ENCODE measurements at places on chromosomes 1 and 21. TPM values are rescaled to one million over a fixed set of nuclear protein-coding genes. Genes with fewer than 3 reads are reported as not detected.
A peak's percentile ranks its signal among the peaks of the same experiment; 100 is the strongest.

- DNase-seq, result no peak
Measured at GRCh38 chr21:42289926-42290325, 25.3 kb downstream of the TFF3 start.

DNA sequence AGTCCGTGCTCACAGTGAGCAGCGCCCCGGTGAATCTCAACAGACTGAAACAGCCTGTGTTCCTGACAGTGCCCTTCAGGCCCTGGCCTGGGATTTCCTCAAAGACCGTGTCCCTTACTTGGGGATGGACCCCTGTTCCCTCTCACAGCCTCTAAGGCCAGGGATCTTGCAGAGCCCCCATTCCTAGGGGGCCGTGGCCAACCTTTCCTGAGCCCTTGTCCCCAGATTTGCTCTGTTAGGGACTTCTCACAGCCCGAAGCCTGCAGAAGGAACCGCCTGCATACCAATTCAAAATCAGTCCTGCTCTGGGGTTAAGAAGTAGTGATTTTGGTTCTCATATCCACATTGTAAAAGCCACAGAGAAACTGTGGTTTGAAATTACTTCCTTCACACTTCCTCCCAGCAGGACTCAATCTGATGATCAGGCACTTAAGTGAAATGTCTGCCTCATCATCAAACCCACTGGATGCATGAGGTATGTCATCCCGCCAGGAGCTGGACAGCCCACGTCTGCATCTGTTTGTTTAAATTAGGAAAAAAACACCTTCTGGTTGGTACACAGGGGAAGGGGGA is 14.9 kb downstream of the ABCA4 start:
- peak; percentile 5 for DNase-seq

GRCh38 chr1:186304982-186305949 is 69.8 kb downstream of the TPR start:
- no peak for DNase-seq

DNA sequence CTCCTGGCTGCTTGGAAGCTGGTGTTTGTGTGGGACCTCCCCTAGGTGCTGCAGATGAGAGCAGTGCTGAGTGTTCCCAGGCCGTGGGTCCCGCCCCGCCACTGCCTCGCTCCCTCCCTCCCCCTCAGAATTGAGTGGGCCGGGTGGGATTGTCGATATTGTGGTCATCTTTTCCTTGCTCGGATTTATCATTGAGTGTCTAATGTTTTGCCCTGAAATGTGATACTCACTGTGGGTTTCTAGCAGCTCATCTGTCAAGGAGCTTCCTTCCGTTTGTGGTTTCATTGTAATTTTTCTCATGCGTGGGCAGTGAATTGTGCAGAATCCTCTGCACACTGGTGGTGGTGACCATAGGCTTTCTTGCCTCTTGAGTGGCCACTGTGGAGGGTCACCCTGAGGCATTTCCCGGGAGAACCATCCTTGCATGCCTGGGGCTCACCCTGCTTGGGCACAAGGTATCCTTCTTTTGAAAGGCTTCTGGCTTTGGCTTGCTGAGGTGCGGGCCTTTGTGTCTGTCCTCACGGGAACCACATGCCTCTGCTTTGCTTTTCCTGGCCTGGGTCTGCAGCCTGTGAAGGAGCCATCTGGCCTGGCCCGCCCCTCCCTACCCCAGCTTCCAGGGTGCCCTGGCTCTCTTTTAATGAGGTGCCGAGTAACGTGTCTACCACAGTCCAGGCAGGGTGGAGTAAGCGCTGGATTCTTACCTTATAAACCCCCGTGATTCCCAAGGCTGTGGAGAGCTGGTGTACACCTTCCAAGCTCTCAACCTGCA is 25.6 kb downstream of the SLX9 start:
- no peak for DNase-seq

DNA sequence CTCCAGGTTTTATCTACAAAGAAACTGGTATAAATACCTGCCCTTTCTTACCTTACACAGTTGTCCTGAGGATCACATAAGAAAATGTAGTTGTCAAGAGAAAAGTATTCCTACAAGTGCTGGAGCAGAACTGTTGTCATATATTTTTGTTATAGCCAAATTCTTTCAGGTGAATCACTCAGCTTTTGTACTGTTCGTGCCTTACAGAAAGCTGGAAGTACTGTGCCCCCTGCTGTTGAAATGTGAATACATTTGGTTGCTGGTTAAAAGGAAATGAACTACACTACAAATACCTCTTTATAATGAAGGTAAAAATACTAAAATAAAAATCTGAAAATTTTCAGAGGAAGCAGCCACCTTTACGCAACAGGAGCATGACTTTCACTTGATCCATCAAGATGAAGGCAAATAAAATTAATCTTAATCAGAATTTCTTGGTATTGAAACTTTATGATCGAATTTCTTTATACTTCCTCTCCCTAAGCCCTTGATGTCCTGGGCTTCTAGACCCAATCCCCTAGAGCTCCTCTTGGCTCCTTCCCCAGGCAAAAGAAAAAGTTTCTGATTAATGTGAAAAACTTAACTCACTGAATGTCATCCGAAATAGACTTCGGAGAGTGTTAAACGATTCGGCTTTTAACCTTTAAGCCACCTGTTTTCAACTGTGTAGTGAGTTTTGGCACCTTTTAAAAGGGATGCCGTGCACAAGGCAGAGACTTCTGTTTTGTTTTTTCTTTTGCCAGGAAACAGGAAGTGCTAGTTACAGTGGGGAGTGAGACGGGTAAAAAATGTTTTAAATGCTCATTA is 12.5 kb downstream of the CHML start:
- DNase-seq, result no peak

DNA sequence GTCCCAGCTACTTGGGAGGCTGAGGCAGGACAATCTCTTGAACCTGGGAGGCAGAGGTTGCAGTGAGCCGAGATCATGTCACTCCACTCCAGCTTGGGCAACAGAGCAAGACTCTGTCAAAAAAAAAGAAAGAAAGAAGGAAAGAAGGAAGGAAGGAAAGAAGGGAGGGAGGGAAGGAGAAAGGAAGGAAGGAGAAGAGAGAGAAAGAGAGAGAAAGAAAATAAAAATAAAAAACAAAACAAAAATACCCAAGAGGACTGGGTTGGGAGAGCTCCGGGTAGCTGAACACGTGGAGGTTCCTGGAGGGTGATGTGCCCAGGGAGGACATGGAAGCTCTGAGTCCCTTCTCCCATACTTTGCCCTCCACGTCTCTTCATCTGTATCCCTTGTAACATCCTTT is 45.7 kb upstream of the CITED4 start:
- DNase-seq, result no peak

- no peak for DNase-seq
Measured at GRCh38 chr1:46333300-46334029, 7.1 kb upstream of the NSUN4 start.

DNA sequence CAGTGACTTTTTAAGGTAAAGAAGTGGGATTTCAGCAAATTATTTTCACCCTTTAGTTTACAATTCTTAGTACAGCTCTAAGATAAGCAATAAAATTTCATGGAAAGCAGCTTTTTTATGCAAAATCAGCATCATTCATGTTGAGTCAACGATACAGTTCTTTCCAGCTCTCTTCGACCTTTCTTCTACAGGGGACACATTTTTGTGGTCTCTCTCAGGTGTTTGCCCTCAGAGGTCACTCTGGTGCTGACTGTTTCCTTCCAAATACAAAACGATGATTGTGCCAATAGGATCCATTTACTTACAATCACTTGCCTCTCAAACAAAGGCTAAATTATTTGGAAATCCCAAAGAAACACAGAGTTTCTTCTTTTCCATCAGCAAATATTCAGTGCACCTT is 51.0 kb downstream of the PSMG1 start:
- no peak for DNase-seq

GRCh38 chr1:42484382-42484781 is 21.3 kb downstream of the CCDC30 start:
- no peak for DNase-seq

DNA sequence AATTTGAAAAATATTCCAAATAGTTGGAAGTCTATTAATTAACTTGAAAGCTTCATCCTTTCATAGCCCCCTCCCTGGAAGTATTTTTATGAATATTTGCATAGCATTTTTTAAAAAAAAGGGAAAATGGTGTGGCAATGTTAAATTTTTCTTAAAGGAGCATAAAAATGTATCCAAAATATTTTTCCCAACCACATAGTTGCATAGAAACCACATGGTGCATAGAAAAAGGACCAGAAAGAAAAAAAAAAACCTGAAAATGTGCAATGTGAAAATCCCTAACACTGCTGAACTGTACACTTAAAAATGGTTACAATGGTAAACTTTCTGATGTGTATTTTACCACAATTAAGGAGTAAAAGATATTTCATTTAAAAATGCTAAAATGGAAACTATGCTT is 8.0 kb downstream of the C1orf167 start:
- DNase-seq, result no peak

DNA sequence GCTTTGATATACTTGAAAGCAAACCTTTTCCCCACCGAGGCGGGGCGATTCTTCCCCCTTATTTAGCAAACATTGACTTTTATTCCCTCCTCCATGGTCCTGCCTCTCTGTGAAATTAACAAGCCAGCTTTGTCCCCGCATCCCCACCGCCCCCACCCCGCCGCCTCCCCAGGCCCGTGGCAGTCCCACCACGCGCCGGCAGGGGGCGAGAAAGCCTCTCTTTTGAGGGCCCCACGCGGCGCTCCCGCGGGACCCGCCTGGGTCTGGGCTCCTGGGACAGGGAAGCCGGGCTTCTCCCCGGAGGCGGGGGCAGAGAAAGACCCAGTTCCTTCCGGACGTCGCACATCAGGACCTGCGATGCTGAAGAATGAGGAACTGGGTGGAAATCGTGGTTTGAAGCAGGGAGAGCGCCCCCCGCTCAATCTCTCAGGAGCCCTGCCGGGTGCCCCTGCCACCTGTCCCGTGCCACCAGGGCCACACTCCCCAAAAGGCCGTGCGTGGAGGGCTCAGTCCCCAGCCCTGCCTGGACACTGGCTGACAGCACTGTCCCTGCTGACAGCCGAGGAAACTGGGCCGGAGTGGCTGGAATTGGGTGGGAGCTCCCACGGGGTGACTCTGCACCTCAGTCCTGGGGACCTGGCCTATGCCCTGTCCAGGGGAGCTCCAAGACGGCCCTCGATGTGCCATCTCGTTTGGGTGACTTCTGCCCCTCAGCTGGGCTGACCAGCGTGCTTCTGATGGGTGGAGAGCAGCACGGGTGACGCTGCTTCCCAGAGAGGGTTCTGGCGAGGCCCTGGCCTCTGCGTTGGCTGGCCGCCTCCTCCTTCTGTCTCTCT is 8.6 kb upstream of the ACTRT2 start:
- DNase-seq, result no peak

DNA sequence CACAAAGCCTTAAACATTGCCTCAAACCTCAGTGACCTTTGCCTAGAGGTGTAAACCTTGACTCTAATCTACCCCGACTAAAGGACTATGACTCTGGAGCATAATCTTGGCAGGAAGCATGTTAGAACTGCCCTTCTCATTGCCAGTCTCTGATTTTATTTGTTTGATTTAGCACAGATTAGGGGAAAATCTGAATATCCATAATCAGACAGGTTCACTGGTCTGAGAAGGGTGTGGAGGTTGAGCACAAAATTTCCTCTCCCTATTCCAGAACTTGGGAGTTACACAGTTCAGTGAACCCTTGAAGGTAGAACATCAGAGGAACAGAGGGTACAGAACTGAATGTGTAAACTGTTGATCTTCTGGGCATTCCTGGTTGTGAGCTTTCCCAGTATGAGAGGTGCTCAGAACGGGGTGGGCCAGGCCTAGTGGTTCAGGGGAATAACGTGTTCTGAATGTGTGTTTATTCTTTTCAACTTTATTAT is 8.3 kb upstream of the PSMB4 start:
- no peak for DNase-seq

DNA sequence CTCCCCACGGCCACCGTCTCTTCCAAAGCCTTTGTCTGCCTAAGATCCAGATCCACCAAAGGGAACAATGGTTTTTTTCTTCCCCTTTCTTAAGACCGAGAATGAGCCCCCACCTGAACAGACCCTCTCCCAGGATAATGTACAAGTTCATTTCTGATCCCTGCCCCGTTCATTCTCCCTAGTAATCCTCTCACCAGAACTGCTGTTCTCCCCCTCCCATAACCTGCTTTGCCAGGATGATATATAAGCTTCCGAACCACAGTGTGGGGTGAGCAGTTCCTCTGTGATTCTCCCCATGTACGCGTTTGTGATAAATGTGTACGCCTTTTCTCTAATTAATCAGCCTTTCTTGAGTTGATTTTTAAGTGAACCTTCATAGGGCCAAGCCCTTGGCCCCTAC is 4.9 kb downstream of the RD3 start:
- no peak for DNase-seq

GRCh38 chr21:42474043-42474831 is 21.8 kb downstream of the RSPH1 start:
- DNase-seq, result no peak

DNA sequence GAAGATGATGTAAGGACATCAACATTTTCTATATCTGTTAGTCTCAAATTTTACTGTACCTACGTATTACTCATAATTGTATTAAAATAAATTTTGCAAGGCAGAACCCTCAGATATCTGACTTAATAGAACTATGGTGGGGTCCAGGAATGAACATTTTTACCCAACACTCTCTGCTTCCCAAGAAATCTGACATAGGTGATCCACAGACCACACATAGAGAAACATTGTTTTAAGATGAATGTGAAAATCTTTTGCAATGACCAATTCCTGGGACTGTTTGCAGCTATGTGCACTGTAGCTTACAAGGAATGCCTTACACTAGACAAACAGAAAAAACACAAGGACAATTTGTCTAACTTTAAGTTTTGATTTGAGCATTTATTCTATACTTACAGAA is 645.6 kb upstream of the ADGRL2 start:
- DNase-seq, result no peak

- peak; percentile 92 for DNase-seq
Measured at GRCh38 chr1:21906173-21907078, 30.7 kb downstream of the HSPG2 start.

DNA sequence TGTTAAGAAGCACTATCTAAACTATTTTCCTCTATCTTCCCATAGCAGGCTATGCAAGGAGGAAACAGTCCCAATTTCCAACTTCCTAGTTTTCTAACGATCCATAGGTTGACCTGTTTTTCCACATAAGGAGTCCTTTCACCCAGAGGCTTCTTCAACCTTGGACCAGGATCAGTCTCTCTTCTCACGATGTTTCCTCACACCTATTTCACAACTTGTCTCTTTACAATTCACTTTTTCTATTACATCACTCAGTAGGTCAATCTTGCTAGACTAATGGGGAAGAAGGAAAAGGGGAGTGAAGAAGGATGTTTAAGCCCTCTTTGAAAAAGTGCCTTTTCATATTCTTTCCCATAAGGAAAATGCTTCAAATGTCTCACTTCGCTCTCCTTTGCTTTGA is 15.9 kb downstream of the PALMD start:
- DNase-seq, result no peak

GRCh38 chr1:159881622-159882526 is 18.1 kb downstream of the CFAP45 start:
- peak; percentile 91 for DNase-seq

DNA sequence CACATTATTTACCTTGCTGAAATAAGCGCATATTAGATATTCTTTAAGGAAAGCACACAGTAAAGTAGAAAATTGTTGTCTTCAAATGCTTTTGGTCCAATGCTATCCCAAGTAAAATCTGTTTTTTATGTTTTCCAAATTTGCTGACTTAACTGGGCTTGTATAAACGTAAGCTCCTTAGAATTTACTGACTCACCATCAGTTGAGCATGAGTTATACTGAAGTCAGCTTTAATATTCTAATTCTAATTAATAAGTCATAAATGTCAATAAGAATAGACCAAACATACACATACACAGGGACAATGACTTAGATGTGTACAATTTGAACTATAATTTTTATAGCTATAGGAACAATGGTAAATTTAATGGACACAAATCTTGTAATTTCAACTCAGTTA is 319.2 kb downstream of the TPR start:
- DNase-seq, result no peak

Gene CLK2
- total RNA-seq, result 27.6 TPM

Gene AMY2B
- total RNA-seq, result 13.4 TPM

Gene PIK3C2B
- total RNA-seq, result 116 TPM

Gene NR0B2
- not detected for total RNA-seq

Gene BACE2
- total RNA-seq, result 59.4 TPM

Gene CD101
- 3.1 TPM for total RNA-seq

Measured in suprapubic skin (tissue), 4 donors.